ENCODE measurements at places on chromosomes 5 and 9.

- peak; percentile 26 for DNase-seq
These were observed 342.4 kb upstream of the GRIA1 start for GRCh38 chr5:153147891-153148623.

DNA sequence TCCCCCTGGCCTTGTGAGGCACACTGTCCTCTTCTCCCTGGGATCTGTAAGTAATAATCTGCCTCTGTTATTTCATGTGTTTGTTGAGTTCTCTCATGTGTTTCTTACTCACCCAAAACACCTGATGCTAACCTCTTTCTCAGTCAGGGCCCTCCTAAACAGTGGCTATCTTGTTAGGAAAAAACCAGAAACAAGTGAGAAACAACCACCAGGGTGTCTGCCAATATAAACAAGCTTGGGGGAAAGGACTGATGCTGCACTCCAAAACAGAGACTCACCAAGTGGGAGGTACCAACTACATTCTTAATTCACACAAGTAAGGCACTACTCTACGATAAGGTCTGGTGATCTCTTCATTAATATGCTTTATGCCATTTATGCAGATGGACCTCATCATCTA lies 564.4 kb downstream of the SEMA5A start:
- no peak for DNase-seq

- DNase-seq: no peak
These were observed 121.5 kb downstream of the YTHDC2 start for GRCh38 chr5:113634957-113635356.

- peak; percentile 68 for DNase-seq
These were observed 55.8 kb upstream of the SHC3 start for GRCh38 chr9:89234205-89235067.

DNA sequence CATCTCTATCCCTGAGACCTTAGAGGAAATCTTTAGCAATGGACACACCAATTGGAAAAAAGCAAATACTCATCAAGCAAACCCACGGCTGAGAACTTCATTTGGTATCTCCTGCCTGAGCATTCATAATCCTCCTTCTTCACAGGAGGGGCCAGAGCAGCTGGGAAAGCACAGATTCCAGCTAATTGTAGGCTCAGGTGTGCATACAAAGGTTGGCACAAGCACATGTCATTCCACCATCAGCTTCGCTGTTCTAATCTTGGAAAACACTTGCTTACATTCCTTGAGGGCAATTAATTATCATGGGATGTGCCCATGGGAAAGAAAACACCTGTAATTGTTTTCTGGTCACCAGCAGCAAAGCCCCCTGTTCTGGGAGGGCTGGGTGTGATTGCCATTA lies 376.6 kb downstream of the SPOCK1 start:
- no peak for DNase-seq

GRCh38 chr5:171650597-171650996 lies 135.0 kb upstream of the SMIM23 start:
- DNase-seq: no peak

- peak; percentile 10 for DNase-seq
These were observed 286.4 kb upstream of the CDH12 start for GRCh38 chr5:23139338-23140171.

DNA sequence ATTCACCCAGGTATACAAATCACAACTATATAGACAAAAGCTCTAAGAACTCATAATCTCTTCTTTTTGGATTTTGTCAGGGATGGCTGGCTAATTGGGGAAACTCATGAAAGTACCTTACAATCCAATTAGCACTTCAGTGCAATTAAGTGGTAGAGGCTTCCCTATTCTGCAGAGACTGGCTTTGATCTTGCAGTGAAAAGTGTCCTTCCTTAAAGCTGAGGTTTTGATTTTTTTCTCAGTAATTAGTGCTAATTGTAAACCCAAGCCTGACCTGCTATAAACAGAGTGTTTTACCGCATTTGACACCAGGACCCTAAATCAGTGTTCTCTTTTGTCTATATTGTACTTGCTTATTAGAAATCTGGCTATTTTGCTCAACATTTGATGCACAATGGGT lies 294.0 kb upstream of the EFNA5 start:
- no peak for DNase-seq

DNA sequence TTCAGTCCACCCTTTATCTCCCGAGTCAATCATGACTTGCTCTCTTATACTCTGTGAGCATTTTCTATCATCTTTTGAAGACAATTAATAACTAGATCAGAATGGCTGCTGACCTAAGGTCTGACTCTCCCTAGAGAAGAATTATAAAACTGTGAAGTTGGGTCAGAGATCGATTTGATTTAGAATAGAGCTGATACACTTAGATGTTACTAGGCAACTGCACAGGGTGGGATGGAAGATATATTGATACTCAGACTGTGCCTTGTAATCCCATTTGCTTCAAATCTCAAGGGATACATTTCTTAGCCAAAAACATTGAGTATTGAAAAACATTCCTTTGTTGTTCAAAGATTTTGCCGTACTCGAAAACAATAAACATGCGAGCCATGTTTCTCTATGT lies 106.0 kb upstream of the NMUR2 start:
- DNase-seq: no peak

- DNase-seq: no peak
These were observed 4.6 kb downstream of the OBP2B start for GRCh38 chr9:133204335-133204992.

DNA sequence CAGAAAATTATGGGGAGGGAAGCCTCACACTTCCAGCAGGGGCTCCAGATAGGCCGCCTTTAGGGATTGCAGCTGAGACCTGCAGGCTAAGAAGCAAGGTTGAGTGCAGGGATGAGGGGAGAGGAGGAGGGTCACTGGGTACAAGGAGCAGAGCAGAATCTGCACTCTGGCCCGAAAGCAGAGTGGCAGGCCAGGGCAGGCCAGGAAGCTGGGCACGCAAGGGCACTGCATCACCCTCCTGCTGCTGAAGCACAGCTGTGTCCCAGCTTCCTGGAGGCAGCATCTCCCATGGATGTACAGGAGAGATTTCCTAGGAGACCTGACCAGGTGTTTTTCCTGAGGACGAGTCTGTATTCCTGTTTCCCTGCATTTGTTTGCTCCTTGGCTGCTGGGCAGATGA lies 92.1 kb downstream of the SYK start:
- no peak for DNase-seq

- DNase-seq: no peak
These were observed 324.4 kb downstream of the PDE4D start for GRCh38 chr5:59569158-59569557.

- DNase-seq: no peak
These were observed 129.7 kb upstream of the OTULINL start for GRCh38 chr5:14451871-14452270.

DNA sequence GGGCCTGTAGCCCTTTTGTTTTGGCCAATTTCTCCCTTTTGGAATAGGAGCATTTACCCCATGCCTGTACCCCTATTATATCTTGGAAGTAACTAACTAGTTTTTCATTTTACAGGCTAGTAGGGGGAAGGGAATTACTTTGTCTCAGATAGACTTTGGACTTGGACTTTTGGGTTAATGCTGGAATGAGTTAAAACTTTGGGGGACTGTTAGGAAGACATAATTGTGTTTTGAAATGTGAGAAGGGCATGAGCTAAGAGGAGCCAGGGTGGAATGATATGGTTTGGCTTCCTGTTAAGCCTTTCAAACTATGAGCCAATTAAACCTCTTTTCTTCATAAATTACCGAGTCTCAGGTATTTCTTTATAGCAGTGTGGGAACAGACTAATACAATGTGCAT lies 168.1 kb downstream of the FGF1 start:
- DNase-seq: no peak

DNA sequence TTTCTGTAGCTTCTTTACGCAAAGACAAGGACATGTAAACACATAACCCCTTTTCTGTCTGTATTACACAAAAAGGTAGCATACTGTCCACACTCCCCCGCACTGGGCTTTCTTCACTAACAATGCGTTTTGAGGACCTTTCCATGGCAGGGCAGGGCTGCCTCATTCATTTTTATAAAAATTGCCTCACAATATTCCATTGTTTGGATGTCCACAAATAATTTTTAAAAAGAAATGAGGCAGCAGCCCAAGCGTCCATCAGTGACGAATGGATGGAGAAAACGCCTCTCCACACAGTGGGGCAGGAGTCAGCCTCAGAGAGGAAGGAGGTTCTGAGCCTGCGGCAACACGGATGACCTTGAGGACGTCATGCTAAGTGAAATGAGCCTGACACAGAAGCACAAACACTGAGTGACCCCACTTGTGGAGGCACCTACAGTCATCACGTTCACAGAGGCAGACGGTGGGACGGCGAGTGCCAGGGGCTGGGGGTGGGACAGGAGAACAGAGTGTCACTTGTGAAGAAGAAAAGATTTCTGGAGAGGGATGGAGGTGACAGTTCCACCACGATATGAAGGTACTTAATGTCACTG lies 67.8 kb downstream of the RASGEF1C start:
- DNase-seq: no peak

GRCh38 chr5:113061846-113062780 lies 85.5 kb downstream of the DCP2 start:
- peak; percentile 75 for DNase-seq

DNA sequence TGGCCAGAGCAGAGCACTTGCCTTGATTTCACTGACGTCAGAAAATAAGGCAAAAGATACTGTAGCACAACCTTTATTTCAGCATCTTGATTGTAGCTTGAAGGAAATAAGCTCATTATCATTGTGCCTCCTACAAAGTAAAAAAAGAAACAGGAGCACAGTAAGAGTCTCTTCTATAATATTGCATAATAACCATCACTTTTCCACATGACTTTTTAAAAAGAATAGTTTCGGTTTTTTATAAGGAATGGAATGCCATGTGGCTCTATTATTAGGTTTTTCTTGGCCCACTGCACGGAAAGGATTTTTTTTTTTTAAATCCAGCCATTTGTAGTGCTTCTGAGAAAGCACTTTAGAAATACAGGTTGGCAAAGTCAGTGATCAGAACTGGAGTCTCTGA lies 655.3 kb downstream of the LRRC70 start:
- no peak for DNase-seq

DNA sequence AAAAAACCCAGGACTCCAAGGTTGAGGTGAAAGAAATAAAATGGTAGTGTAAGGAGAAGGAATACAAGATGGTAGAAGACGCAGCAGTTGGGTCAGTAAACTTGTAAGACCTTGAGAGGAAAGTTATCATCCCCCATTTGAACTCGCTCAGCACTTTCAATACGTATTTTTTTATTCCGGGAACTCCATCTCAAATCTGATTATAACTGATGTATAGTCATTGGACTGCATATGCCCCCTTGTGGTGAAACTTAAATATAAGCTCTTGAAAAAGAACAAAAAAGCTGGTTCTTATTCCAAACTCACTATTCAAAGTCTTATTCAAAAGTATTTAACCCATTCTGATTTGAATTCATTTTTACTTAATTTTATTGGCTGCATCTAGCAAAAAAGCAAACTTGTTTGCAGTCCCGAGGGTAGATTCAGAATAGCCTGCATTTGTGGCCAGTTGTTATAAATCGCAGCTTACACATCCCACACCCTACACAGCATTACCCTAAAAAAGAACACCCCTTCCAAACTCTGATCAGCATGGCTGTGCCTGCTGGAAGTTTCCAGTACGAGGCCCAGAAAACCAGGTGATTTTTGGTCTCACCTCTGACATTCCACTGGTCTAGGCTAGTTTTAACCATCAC lies 118.0 kb downstream of the ESM1 start:
- peak; percentile 57 for DNase-seq

DNA sequence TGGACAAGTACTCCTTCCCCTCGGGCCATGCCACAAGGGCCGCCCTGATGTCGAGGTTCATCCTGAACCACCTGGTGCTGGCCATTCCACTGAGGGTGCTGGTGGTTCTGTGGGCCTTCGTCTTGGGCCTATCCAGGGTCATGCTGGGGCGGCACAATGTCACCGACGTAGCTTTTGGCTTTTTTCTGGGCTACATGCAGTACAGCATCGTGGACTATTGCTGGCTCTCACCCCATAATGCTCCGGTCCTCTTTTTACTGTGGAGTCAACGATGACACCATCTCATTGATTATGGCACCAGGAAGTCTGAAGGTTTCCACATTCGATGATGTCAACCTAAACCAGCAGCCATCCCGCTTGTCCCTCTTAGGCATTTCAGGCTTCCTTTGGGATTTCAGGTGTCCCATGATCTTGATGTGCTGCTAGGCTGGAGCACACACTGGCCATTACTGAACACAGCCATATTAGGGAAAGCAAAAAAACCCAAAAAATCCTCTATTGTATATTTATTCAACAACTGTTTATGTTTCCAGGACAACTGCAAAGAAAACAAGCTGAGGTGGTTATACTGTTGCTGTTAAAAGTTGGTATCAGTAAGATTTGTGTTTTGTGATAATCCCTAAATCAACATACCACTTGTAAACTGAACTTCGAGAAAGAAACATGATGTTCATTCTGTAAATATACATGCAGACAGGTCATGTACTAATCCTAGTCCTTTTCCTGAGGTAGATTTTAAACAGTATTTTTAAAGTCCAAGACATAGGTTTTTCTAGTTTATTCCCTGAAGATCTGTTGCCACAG lies 1.1 kb downstream of the PLPP6 start:
- DNase-seq: no peak

GRCh38 chr5:19536387-19536786 lies 451.6 kb downstream of the CDH18 start:
- DNase-seq: no peak

GRCh38 chr5:66242050-66242715 lies 98.1 kb downstream of the SREK1 start:
- DNase-seq: no peak

DNA sequence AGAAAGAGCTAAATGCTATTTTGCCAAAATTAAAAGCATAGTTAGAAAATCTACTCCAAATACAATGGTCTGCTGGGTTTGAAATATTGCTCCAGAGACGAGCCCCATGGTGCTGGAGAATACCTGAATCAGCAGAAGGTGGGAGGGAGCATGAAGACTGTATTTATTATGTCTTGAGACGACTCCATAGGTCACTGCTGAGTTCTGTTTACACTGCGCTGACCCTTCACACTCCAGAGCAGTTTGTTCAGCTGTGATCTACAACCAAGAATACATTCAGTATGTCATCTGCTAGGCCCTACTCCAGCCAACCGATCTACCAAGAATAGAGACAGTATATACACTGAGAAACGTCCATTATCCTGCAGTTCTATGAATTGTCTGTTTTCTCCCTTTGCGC lies 150.5 kb downstream of the TLE1 start:
- DNase-seq: no peak

DNA sequence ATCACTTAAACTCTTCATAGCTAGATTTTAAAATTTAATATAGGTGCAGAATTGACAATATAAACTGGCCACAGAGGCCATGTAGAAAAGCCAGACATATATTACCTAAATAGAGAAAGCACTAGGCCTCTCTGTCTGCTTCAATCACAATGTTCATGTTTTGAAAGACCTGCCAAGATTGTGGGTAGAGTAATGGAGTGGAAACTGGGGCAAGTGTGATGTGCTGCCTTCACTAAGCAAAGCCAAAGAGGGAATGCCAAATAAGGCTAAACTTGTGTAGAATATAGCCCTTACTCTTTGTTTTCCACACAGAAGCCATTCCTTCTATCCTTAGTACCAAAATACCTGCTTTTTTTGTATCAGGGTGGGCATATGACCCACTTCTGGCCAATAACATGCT lies 15.1 kb upstream of the ISOC1 start:
- no peak for DNase-seq

DNA sequence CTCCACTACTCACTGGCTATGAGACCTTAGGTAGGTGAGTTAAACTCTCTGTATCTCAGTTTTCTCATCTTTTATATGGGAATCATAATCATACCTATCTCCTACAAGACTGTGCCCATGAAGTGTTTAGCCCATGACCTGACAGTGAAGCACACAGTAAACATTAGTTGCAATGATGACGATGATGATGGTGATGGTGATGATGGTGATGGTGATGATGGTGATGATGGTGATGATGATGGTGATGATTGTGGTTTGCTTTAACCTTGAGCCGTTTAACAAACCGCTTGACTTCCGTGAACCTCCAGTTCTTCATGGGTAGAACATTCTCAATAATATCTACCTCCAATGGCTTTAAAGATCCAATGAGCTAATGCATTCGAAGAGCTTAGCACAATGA lies 220.2 kb upstream of the MVB12B start:
- DNase-seq: no peak

All from activated CD4-positive, alpha-beta T cell treated with anti-CD3 and anti-CD28 coated beads, Interleukin-2, amount 50 U/mL, for 16 hours (primary cell).